ENCODE measurements at places on chromosomes 7 and 10.

- no peak for DNase-seq
Measured at GRCh38 chr10:120825878-120826769, 25.0 kb upstream of the WDR11 start.

- DNase-seq, result no peak
Measured at GRCh38 chr10:62084451-62084850, 183.0 kb downstream of the ARID5B start.

DNA sequence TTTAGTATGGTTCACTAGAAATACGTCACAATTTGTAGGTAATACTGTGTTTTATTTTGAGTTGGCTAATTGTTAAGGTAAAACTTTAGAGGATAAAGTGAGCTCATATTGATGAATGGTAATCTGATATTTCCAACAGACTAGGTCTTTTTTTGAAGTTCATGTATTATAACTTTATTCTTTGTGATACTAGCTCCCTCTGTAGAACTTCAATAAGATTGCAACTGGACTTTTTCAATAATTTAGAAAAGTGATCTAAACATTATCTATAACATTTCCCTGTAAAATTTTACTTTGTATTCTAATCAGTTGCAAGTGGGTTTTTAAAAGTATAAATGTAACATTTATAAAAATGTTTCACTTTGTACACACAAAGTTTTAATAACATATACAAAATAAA lies 83.5 kb downstream of the ADK start:
- DNase-seq, result no peak

DNA sequence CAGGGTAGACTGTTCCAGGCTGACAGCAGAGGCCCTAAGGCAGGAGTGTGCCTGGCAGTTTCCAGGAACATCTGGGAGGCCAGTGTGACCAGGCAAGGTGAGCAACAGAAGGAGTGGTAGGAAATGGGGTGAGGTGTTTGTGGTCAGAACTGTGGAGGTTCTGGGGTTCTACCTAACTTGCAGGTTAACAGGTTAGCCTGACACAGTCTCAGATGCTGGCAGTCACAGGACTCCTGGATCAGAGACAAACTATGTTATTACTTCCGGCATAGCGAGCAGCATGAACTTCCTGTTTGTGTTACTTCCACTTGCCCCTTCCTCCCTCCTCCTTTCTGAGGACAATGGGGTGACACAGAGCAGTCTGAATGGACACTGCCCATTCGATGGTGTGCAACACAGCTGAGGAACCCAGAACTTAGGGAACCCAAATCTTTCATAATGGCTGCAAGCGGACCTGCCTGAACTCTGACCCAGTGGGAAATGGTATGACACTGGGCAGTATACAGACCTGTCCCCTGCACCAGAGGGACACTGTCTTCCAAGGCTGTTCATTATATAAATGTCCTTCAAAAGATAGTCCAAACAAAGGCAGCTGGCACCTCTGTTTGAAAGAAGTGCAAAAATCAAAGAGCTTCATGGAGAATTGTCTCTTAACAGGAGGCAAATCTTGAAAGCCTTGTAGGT lies 3.9 kb upstream of the SAR1A start:
- DNase-seq, result no peak

GRCh38 chr10:89959433-89960110 lies 258.2 kb downstream of the KIF20B start:
- no peak for DNase-seq

DNA sequence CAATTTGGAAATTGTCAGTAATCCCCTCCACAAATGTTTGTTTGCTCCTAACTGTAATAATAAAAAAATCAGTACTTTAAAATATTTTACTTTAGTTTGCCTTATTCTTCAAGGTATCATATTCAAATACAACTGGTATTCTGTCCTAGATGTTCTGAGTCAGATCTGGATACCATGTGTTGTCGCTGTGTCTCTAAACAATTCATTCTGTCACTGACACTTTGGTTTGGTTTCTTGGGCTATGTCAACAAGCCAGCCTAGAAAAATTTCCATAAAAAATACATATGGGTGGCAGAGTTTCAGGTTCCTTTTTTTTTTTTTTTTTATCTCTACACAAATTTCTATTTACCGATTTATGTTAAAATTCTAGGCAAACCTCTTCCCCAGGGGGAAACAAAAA lies 33.2 kb upstream of the SEMA3D start:
- no peak for DNase-seq

- DNase-seq, result no peak
Measured at GRCh38 chr10:93703066-93703465, 674 bp upstream of the FRA10AC1 start.

DNA sequence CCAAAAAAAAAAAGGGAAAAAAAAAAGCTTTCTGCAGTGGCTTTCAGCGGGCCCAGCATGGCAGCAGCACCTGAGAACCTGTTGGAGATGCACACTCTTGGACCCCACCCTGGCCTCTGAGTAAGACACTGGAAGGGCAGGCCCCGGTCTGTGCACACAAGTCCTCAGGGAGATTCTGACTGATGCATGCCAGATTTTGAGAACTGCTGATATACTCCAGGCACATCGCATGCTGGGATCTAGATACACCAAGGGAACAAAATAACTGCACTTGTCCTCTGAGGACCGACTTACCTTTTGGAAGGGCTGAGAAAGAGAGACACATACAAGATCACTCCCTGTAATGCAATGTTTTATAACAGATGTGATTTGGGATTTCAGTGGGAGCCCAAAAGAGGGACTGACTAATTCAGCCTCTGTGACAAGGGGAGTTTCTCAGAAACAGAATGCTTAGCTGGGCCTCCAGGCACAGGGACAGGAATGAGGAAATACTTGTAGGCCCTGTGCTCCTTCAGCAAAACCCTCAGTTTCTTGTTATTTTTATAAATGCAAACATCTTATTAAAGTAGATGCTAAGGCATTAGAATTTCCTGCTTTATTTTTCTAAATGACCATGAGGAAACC lies 8.2 kb downstream of the EGFR start:
- no peak for DNase-seq

GRCh38 chr7:121544726-121545125 lies 148.6 kb upstream of the FAM3C start:
- no peak for DNase-seq
